ENCODE measurements at places on chromosomes 6 and 20.

DNA sequence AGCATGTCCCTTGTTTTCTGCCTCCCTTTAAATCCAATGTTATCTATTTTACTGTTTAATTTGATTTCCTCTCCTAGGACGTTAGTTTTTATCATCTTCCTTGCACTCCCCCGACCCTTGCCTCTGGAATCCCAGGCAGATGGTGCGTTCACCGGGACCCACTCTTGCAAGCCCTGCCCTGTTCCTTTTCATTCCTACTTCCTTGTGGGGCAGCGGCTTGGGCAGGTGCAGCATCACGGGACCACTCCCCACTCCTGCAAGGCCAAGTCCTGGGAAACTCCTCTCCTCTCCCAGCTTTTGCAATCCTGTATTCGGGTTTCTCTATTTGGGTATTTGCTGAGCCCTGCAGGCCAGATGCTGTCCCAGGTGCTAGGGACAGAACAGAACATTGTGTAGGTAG lies 5.8 kb upstream of the CDH4 start:
- DNase-seq, result no peak

DNA sequence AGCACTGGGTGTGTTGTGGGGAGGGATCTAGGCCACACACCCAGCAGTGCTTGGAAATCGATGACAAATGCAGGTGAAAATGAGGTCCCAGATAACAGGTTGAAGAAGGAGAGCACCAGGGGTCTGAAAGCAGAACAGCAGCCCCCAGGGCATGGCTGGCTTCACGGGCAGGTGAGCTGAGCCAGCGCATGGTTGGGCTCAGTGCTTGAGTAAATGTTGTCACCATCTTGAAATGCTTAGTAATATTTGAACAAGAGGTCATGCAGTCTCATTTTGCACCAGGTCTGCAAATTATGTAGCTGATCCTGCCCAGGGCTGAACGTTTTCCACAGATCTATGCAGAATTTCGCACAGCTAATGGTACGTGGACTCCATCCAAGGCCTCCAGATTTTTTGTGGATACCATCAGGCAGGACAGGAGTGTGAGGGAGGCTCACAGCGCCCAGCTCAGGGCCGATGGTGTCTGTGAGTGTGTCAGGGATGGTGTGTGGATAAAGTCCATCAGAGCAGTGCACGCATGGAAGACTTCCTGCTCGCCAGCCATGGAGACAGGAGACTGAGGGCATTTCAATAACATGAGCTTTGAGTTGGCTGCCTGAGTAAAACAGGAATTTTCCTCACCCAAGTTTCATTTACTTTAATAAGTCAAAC lies 53.1 kb upstream of the SNX9 start:
- no peak for DNase-seq

DNA sequence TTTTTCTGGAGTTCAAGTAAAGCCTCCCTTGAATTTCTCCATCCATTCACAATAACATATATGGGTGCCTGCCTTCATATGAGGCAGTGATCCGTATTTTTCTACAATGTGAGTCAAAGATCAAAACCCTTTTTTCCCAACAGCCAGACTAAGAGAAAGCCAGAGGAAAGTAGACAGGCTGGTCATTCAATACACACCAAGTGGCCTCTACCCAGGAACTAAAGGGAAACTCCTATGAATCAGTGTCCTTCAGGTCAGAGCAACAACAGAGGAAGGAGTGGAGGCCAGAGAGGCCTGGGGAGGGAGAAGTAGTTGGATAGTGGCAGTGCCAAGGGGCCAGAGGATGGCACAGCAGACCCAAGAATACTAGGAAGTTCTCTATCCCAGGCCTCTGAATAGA lies 23.8 kb downstream of the SIM1 start:
- DNase-seq, result no peak

GRCh38 chr6:127342946-127343808 lies at the start of gene ECHDC1:
Gene ECHDC1, minus strand, starts transcription at chr6:127343609. Its CDS starts 12,581 bp downstream, at chr6:127331028.
- DNase-seq, result peak; percentile 73

DNA sequence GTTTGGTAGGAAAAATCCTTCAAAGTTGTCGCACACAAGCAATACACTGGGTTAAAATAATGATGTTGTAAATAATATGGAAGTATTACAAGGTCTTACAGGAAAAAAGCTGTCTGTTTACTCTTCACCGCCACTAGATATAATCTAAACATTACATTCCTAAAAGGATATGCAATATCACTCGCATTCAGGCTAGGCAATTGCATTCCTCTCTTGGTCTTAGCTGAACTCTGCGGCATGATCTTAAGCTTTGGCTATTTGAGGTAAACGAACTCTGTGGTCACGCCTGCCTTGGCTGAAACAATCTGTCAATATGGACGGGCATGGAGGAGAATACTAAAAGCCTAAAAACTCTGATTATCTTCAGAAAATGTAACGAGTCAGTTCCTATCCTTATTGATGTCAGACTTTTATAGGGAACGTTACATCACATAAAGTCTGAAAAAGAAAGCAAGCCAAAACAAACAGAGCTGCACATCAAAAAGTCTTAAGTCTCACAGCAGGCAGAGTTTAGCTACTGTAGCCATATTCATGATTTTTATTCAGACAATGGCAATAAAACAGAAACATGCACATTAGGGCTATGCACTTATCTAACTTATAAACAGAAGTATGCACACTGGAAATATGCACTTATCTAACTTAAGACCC lies 30.8 kb upstream of the FILIP1 start:
- no peak for DNase-seq

GRCh38 chr6:166203003-166203640 lies 35.5 kb upstream of the TBXT start:
- DNase-seq, result peak; percentile 76

DNA sequence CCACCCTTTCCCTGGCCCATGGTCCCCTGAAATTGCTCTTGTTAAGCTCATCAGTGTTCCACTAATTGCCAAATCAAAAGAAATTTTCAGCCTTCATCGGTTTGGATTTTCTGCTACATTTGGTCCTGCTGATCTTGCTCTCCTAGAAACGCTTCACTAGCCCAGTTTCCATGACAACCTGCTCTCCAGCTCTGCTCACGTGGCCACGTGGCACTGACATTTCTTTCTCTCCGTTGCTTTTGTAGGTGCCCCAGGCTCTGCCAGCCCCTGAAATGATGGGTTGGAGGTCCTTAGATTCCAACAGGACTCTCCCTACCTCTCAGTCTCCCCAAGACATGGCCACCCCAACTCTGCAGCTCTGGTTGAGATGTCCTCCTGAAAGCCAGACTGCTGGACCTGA lies 45.8 kb upstream of the NNAT start:
- DNase-seq, result no peak

DNA sequence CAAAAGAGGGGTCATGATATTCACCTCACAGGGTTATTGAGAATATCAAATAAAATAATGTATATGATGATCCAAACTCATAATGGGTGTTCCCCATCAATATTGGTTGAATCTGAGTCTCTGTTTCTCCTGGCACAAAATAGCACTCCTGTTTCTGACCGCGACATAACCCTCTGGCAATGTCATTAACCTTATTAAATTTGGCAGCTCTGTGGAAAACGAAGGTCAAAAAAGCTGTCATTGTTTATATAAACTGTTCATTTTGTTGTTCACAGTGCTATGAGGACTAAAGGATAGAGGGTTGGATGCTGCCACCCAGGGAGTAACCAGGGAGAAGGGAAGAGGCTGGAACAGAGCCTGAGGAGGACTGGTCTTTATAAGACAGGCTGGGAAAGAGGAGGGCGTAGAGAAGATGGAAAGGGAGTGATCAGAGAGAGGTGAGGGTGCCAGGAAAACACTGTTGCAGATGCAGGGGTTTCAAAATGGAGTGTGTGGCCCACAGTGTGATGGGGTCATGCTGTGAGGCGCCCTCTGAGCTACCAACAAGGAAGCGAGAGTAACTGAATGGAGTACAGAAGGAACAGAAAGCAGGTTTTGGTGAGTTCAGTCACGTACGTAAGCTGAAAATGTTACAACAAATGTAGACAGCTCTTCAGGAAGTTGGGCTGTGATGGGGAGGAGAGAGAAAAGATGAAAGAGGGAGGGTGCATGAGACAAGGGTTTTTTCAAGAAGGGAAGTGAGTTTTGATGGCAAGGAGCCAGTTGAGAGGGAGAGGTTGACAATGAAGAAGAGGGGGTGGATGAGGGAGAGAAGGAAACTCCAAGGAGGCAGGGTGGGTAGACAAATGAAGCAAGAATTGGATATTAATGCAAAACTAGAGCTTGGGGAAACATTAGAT lies 251.6 kb upstream of the TAB2 start:
- DNase-seq, result no peak

- no peak for DNase-seq
These were observed 363.3 kb downstream of the SMOC2 start for GRCh38 chr6:168804331-168804730.

- DNase-seq, result no peak
These were observed 49.5 kb downstream of the KDM1B start for GRCh38 chr6:18204691-18205090.

DNA sequence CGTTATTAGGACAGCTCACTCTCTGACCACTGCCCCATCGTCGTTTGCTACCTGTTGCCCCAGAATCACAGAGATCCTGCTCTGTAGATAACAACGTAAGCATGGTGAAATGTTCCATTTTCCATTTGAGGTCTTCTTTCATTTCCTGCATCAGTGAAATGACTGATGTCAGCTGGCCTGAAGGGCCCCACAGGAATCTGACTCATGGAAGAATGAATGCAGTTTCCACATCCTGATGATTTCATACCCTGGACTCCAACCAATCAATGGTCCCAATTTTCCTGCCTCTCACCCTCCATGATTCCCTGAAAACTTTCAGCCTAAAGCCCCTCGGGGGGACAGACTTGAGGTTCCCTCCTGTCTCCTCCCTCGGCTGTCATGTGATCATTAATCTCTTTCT lies 394.4 kb upstream of the CDH4 start:
- DNase-seq, result no peak

Data from foreskin melanocyte (primary cell).